ENCODE measurements at places on chromosomes 16 and 17. TPM values are rescaled to one million over a fixed set of nuclear protein-coding genes. Genes with fewer than 3 reads are reported as not detected.

DRC3 gene
- total RNA-seq = not detected

NAA38 gene
- 14.0 TPM for total RNA-seq

CYLD gene
- 457 TPM for total RNA-seq

CEP131 gene
- total RNA-seq = 4.8 TPM

KCNAB3 gene
- 1.2 TPM for total RNA-seq

ZNF652 gene
- total RNA-seq = 48.9 TPM

ANKRD13B gene
- total RNA-seq = 1.3 TPM

HSPB9 gene
- total RNA-seq = not detected

RNF222 gene
- 0.73 TPM for total RNA-seq

SCGB1C2 gene
- total RNA-seq = not detected

KRTAP1-5 gene
- not detected for total RNA-seq

PIRT gene
- total RNA-seq = 0.10 TPM

ANKFN1 gene
- not detected for total RNA-seq

SYNGR3 gene
- 2.9 TPM for total RNA-seq

SLC5A10 gene
- total RNA-seq = 0.10 TPM

TBC1D28 gene
- not detected for total RNA-seq

FAAP100 gene
- 13.5 TPM for total RNA-seq

NOD2 gene
- 21.6 TPM for total RNA-seq

All from mononuclear cell (primary cell).